ENCODE measurements at places on chromosomes 2 and 18.

GRCh38 chr2:159226608-159227385, 59.7 kb downstream of the WDSUB1 start:
- DNase-seq = no peak

GRCh38 chr2:84897773-84898172, 7.7 kb upstream of the TMSB10 start:
- no peak for DNase-seq

GRCh38 chr2:144376926-144377325, 143.0 kb downstream of the ZEB2 start:
- no peak for DNase-seq

DNA sequence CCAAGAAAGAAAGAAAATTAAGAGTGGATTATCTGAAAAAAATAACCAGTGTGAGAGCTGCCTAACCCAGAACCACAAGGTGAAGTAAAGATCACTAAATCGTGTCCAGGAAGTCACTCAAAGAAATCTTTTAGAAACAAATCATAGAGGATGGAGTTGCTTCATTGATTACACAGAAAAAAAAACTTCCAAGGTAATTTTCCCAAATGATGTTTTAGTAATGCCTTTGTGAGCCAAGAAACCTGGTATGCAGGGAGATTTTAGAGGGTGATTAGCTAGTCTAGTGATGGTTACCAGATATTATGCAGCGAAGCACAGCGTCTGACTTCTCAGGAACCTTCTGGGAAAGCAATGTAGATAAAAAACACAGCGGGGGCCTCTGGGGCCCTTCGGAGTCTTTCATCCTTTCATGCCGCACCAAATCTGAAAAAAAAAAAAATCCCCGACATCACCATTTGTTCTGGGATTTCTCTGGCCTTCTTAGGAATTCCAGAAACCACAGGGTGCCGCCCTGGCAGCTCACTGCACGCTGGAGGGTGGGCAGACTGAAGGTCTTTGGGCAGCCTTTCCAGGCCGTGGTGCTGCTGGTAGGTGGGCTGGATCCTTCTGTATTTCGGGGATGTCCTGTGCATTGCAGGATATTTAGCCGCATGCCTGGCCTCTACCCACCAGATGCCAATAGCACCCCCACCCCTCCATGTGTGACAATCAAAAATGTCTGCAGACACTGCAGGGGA, 17.3 kb downstream of the ALPK2 start:
- DNase-seq = no peak

GRCh38 chr18:3211236-3211992, 8.4 kb downstream of the MYOM1 start:
- DNase-seq = no peak

GRCh38 chr2:185372188-185372587, 366.4 kb upstream of the FSIP2 start:
- DNase-seq = no peak

GRCh38 chr18:45119876-45120275, 439.2 kb downstream of the SETBP1 start:
- no peak for DNase-seq

GRCh38 chr2:204116159-204116792, 179.7 kb downstream of the ICOS start:
- DNase-seq = no peak

GRCh38 chr18:12861637-12862036, 22.4 kb downstream of the PTPN2 start:
- DNase-seq = no peak

GRCh38 chr18:8688816-8689215, 16.5 kb upstream of the MTCL1 start:
- DNase-seq = no peak

- no peak for DNase-seq
Measured at GRCh38 chr2:20182241-20182931, 42.5 kb downstream of the SDC1 start.

GRCh38 chr2:3413697-3414096, 34.2 kb downstream of the TRAPPC12 start:
- DNase-seq = no peak

DNA sequence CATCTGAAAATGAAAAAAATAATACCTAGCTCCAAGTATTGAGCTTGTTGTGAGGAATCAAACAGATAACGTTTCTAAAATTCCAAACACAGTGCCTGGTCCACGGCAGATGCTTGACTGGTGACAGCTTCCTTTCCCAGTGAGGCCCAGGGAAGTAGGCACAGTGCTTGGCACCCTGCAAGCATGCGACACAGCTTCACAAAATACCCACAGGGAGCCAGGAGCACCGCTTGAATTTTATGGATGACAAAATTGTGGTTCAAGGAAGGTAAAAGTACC, 205.1 kb upstream of the TNP1 start:
- no peak for DNase-seq

DNA sequence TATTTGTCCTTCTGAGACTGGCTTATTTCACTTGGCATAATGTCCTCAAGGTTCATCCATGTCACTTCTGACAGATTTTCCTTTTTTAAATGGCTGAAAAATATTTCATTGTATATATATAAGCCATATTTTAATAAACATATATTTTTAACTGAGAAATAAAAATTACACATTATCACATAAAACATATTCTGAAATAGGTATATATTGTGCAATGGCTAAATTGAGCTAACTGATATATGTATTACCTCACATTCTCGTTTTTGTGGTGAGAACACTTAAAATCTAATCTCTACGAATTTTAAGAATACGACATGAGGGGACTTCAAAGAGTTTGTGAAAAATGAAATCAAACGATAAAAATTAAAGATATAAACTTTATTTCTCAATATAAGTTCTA, 25.7 kb upstream of the ZSWIM2 start:
- no peak for DNase-seq

- no peak for DNase-seq
Measured at GRCh38 chr2:62526531-62527381, 20.8 kb upstream of the TMEM17 start.

GRCh38 chr2:175687465-175687864, 314.6 kb downstream of the LNPK start:
- no peak for DNase-seq

DNA sequence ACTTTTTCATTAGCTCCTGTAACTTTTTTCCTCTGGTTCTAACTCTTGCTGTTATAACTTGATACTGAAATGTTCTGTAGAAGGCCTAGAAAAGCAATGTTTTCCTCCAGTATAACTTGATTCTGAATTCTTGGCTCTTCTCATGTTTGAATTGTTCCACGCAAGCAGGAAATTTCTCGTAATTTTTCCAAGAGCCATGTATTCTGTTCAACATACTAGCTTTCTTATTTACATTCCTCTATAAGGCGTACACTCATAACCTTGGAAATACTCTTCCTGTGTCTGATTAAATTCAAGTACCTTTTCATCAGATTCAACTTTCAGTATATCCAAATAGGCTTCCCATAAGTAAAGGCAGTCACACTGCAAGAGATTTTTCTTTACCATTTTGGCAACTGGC, 109.1 kb downstream of the SMAD2 start:
- no peak for DNase-seq

GRCh38 chr2:141782574-141782973, 348.2 kb downstream of the LRP1B start:
- no peak for DNase-seq

GRCh38 chr2:21118302-21118920, 5.4 kb upstream of the TDRD15 start:
- no peak for DNase-seq

- DNase-seq = no peak
Measured at GRCh38 chr2:143440411-143441012, 311.3 kb downstream of the ARHGAP15 start.

DNA sequence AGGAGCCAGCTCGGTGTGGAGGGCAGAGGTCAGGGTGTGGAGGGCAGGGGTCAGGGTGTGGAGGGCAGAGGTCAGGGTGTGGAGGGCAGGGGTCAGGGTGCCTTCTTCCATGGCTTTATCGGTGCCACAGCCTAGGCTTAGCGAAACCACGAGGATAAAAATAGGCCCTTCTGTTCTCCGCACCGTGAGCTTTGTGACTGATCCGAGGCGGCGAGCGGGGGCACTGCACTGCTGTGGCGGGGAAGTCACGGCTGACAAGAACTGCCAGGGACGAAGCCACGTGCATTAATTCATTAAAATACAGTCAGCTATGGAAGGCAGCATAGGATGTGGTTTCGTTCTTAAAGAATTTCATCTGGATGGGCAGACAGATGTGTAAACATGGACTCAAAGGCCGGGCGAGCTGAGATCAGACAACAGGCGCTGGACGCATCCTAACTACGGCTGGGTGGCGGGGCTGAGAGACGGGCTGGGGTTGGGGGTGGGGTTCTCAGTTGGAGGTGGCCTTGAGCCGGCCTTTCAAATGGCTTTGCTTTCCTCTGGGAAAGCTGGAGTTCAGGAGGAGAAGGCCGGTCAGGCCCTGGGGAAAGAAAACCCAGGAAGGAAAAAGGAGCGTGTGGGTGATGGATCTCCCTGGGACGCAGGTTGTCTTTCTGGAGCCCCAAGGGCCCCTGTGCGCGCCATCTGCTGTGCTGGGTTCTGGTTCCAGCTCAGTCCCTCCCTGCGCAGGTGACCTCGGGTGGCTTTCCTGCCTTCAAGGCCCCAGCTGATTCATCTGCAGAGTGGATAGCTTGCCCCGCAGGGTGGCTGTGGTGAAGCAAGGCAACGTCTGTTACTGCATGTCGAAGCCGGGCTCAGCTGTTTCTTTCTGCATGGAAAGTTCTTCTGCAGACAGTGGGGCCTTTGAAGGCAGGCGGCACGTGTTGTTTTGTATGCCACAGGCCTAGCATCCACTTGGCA, 958 bp upstream of the ALLC start:
- no peak for DNase-seq

DNA sequence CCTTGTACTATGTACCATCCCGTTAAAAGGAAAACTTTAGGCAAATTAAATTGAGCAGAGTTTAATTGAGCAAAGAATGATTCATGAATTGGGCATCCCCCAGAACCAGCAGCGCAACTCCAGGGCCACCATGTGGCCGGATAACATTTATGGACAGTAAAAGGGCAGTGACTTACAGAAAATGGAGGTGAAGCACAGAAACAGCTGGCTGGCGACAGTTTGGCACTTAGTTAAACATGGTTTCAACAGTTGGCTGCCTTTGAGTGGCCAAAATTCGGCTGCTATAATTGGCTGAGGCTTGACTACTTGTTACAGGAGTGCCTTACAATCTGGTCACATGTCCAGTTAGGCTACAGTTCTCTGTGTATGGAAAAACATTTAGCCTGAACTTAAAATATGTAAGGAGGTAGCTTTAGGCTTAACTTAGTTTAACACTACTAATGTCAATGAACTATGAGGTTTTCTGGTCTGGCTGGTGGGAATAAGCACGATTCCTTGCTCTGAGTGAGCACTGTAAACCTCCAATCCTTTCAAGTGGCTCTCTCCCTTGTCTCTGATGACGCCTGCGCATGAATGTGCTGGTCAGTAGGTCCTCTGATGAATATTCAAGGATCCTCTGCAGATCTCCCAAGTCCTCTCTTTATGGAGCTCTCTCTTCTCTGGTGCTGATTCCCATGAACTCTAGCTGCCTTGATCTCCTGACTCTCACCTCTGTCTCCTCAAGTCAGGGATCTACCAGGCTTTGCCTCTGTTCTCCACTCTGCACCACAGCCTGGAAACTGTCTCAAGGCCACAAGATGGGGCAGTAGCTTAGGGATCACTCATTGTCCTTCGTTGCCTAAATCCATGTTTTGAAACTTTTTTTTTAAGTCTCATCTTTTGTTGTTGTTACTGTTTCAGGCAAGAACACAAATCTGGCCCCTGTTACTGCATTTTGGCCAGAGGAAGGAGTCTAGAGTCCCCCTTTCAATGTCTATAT, 24.4 kb upstream of the RAB31 start:
- no peak for DNase-seq

DNA sequence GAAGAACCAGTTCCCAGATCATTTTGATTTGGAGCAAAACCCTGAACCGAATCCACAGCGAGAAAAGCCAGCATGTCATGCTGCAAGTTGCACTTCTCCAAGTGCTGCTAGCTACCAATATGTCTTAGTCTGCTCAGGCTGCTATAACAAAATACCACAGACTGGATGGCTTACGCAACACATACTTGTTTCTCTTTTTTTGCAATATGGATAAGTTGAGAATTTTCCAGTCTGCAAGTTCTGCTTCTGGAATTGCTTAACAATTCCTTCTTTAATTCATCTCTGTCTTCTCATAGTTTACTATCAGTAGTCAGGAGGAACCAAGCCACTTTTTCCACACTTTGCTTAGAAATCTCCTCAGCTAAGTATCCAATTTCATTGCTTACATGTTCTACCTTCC, 105.9 kb upstream of the RBBP8 start:
- no peak for DNase-seq

DNA sequence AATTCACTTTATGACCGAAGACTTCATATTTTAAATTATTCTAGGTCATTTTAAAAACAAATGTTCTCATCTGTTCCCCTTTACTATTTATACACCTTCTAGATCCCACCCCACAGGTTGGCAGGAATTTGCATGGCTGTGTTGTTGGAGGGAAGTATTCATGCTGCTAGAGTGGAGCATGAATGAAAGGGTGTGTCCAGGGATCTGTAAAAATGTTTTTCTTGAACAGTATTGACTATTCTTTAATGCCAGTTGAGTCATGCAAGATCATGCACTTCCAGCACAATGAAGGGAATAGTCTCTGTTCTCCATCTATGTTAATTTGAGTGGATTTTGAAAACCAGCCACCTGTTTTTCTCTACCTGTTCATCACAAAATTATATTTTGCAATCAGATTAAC, 52.0 kb upstream of the COL3A1 start:
- DNase-seq = no peak

GRCh38 chr2:229129738-229130371, 141.2 kb downstream of the PID1 start:
- DNase-seq = no peak

DNA sequence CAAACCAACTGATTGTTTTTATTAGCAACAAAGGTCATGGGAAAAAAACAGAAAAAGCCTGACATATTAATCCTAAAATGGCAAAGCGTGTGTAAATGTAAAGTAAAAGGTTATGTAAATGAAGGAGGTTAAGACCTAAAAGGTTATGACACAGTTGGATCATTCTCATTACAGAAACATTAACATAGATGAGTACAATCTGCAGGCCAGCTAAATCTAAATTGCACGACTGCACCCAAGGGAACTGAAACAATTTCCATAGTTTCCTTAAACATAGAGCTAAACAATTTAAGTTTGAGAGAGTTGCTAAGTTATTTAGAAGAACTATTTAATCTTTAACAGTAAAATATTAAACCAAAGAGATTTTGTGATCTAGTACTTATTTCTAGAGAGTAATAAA, 151.6 kb upstream of the UBE2E3 start:
- DNase-seq = no peak

- DNase-seq = no peak
Measured at GRCh38 chr18:58183226-58183625, 139.2 kb downstream of the NEDD4L start.

- DNase-seq = no peak
Measured at GRCh38 chr2:219218217-219218731, 484 bp downstream of the ABCB6 start.
